ENCODE measurements at places on chromosomes 16 and 17.

DNA sequence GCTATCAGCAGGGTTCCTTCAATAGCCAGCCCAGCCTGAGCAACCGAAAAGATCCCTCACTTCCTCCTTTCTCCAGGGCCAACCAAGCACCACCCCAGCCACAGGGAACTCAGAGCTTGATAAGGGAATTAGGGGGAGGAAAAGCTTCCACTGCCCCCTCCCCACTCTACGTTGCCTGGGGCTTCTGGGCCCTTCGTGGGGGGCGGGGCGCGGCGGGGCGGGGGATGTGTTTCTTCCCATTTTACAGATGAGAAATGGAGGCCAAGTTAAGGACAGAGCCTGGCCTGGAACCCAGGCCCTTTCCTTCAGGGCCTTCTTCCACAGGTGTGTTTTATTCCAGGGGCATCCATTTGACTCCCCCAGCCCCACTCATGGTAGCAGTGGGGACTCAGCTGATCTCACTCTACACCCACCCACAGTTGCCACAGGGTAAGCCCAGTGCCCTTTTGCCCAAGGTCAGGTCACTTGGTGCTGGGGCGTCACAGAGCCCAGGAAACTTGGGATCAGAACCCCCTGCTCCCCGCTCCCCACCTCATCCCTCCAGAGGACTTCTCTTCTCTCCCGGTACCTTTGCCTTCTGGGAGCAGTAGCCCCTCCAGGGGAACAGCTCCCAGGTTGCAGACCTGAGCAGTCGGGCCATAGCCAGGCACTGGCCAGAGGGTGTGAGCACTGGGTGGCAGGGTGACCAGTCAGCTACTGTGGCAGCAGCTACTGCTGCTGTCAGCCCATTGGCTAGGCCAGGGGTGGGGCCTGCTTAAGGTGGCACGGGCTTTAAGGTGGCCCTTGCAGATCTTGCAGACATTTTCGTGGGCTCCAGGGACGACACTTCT lies at the start of gene LDHD:
Gene LDHD (minus strand): TSS at position 700 of the 830 bp plus-strand sequence. CDS start 60 bp downstream, at position 640.
- DNase-seq, result peak; percentile 44

DNA sequence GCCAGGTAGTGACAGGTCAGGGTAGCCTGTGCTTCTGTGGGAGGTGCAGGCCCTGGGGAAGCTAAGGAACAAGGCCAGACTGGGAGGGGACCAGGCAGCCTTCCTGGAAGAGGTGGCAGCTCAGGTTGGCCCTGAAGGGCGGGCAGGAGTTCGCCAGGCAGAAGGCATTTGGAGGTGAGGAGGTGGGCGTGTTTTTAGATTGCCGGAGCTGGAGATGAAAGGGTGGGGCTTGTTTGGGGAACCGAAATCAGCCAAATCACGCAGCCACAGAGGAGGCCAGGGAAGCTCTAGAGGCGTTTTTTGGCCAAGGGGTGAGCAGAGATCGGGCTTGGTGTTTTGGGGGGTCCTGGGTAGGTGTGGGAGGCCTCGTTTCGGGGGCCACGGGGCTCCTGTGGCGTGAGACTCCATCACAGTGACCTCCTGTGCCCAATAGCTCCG lies 7.6 kb downstream of the ADCY7 start:
- DNase-seq, result no peak

GRCh38 chr17:44977065-44977464 lies 9.0 kb upstream of the C1QL1 start:
- no peak for DNase-seq

DNA sequence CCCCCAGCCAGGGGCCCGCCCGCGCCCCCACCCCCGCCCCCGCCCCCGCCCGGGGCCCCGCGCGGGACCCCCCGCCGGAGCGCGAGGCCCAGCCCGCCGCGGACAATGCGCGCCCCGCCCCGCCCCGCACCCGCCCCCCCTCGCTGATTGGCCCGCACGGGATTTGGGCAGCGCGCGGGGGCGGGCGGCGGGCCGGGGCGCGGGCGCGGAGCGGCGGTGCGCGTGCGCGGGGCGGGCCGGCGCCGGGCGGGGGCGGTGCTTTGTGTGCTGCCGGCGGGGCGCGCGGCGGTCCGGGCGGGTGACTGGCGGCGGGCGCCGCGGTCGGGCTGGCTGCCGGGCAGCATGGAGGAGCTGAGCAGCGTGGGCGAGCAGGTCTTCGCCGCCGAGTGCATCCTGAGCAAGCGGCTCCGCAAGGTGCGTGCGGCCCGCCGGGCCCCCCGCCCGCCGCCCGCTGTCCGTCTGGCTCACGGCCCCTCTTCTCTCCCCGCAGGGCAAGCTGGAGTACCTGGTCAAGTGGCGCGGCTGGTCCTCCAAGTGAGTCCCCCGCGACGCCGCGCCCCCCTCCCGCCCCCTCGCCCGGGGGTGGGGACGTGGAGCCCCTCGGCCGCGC lies at the start of gene CBX2:
Gene CBX2 (plus strand): TSS at position 255 of the 610 bp plus-strand sequence. CDS start 88 bp downstream, at position 343.
- peak; percentile 88 for DNase-seq

DNA sequence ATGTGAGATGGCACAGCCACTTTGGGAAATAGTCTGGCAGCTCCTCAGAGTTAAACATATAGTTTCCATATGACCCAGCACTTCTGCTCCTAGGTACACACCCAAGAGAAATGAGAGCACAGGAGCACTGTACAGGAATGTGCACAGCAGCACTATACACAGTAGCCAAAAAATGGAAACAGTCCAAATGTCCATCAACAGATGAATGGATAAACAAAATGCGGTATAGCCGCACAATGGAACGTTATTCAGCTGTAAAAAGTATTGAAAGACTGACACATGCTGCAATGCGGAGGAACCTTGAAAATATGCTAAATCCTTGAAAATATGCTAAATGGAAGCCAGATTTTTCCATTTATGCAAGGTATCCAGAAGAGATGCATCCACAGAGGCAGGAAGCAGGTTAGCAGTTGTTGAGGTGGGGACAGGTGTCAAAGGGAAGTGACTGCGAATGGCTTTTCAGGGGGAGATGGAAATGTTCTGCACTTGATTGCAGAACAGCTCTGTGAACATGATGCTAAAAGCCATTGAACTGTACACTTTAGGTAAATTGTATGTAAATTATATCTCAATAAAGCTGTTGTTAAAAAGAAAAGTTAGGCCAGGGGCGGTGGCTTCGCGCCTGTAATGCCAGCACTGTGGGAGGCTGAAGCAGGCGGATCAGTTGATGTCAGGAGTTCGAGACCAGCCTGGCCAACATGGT lies 80.7 kb downstream of the MPRIP start:
- peak; percentile 80 for DNase-seq
